HEK293T (cell line): ENCODE measurements at places on chromosomes 4 and X.

DNA sequence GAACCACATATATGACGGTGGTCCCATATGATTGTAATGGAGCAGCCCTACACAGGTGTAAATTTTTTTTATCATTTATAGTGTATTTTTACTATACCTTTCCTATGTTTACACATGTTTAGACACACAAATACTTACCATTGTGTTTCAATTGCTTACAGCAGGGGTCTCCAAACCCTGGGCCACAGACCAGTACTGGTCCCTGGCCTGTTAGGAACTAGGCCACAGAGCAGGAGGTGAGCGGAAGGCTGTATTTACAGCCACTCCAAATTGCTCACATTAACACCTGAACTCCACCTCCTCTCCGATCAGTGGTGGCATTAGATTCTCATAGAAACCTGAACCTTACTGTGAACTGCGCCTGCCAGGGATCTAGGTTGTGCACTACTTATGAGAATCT, 201.8 kb upstream of the NDST4 start:
- no peak for DNase-seq

GRCh38 chr4:6427439-6428090, 44.8 kb downstream of the PPP2R2C start:
- DNase-seq, result no peak

DNA sequence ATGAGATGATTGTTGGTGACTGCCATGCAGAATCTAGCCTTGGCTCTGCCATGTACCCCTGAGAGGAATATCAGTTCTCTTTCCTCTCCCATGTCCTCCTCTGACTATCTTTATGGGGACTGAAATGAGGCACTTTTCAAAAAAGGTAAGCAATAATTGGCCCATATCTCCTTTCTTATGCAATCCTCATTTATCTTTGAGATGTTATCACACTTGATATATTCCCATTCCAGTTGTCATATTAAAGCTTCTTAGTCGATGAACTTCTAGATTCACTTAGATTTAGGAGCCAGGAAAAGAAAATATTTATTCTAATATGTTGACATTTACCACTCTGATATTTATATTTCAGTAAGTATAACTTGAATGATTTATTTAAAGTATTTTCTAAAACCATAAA, 55.3 kb upstream of the CXCL8 start:
- no peak for DNase-seq

DNA sequence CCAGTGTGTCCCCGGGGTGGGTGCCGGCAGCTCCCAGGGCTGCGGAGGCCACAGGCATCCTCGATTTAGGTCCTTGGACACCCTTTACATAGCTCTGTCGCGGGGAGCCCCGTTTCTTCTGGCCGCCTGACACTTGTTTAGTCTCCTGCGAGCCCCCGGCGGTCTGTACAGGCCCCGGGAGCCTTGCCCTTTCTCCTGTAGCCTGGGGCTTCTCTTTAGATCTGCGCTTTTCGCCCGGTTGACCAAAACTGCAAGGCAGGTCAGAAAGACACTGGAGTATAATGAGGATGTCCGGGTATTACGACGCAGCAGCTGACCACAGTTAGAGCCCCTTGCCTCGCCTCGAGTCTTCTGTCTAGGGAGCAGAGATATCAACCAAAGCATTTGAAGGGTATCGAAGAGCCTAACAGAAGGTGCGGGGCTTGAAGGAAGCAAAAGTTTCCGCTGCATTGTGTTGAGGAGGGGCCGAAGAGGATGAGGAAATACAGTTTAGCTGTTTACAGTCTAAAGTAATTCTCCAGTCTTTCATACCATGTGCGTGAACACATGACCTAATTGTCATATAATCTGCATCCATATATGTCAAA, 479 bp downstream of the BRCC3 start:
- no peak for DNase-seq

- DNase-seq, result no peak
Observed at GRCh38 chrX:64662876-64663275, 267.6 kb upstream of the MTMR8 start.

DNA sequence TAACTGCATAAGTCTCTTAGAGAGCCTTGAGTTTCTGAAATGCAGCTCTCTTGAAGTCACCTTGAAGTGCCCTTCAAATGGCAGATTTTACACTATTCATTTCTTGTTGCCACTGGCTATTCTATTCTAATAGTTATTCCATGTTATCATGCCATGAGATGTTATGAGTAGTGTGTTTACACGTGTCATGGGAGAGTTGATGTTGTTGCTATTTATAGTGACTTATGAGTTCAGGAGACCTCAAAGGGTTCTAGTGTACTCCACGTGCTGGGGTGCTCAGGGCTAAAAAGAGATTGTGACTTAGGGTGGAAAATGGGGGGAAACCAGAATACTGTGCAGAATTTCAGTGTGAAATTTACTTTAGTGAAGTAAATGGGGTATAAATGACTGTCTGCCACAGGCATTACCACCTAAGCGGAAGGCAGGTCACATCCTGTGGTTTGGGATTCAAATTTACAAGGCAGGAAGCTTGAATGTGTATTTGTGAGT, 77.1 kb upstream of the SLC4A4 start:
- DNase-seq, result no peak

- no peak for DNase-seq
Observed at GRCh38 chrX:154731881-154732280, 19.0 kb downstream of the GAB3 start.

DNA sequence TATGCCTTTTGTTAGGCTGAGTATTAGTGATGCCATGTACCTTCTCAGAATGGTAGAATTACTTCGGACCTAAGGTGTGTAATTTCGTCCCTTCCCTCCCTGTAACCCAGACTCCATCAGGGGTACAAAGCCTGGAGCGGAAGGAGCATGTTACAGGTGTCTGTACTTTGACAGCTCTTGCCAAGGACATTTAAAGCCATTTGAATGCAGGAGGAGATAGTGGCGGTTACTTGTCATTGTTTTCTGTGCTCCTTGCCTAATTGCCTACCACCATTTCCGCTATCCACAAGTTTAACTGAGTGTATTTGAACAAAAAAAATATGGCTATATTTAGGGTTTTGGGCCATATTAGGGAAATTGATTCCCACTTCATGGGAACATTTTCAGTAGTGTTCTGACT, 1.8 kb downstream of the FNIP2 start:
- no peak for DNase-seq

DNA sequence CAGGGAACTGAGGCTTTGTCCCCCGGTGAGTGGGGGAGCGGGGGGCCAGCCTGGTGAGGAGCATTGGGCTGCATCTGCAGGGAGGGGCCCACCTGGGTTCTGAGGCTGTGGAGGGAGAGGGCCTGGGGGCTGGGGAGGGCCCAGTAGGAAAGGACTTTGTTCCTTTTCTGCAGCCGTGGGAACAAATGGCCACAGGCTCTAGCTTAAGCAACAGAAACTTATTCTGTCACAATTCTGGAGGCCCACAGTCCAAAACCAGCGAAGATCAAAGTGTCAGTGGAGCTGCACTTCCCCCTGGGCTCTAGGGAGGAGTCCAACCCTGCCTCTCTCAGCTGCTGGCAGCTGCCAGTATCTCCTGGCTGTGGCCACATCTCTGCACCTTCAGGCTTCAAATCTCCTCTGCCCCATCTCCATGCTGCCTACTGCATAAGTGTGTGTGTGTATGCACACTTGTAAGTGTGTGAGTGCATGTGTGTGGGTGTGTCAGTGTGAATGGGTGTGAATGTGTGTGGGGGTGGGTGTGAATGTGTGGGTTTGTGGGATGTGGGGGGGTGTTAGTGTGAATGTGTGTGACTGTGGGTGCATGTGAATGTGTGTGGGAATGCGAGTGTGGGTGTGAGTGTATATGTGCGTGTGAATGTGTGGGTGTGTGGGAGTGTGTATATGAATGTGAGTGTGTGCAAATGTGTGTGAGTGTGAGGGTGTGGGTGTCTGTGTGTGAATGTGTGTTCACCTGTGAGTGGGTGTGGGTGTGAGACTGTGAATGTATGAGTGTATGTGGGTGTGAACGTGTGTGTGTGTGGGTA, 204.5 kb upstream of the PSAPL1 start:
- DNase-seq, result no peak

- no peak for DNase-seq
Observed at GRCh38 chrX:95350774-95351488, 1333.7 kb upstream of the DIAPH2 start.

DNA sequence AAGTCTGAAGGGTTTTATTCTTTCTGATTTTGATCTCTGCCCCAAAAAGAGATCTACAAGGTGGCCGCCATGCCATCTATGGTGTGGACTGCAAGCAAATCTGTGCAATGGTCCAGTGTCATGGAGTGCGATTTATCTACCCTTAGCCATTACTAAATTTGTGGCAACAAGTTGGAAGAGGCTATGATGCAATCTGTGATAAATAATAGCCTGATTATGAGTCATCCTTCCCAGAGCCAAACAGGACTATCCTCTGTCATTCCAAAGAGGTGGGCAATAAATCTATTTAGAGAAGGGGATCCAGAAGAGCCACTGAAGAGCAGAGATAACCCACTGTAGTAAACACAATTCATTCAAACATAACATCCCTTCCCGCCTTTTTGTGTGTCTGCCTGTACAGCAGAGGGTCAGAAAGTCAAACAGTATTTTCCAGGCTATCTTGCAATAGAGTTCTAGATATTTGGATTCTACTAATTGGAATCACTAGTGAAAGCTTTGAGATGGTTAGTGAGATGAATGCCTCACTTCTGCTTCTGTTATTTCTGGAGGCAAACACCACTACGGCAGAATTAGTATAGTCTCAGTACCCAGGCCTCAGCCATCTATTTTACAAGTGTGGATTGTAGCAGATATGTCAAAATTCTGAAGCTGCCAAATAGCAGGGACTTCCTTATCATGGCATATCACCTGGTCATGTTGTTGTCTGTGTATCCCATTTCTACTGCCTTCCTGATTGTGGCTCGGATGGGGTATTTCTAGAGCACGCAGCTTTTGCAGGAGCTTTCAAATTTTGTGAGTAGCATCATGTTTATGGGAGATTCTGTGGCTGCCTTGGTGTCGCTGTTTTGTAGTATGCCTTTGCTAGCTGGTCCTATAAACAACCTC, 192.0 kb downstream of the SMIM20 start:
- DNase-seq, result no peak

GRCh38 chr4:132417220-132417619, 731.9 kb upstream of the PCDH10 start:
- DNase-seq, result no peak

- no peak for DNase-seq
Observed at GRCh38 chrX:4382273-4382672, 668.8 kb upstream of the PRKX start.

DNA sequence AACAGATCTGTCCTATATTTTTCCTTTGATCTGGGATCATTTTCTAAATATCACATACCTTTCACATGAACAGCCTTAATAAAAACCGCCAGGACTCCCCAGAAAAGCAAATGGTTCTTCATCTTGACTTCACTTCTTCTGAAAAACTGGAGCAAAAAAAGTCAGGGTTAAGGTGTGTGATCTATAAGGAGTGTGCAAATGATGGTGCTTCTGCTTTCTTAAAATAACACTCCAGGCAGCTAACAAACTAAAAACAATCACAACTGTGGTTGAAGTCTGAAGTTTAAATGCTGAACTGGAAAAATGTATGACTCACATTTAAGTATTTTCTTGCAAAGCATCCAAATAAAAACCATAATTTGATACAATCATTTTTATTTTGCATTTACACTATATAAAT, at the start of gene JCHAIN:
JCHAIN (minus strand) TSS at position 140 of the 400 bp plus-strand sequence; CDS start at position 122, 18 bp downstream.
- no peak for DNase-seq

DNA sequence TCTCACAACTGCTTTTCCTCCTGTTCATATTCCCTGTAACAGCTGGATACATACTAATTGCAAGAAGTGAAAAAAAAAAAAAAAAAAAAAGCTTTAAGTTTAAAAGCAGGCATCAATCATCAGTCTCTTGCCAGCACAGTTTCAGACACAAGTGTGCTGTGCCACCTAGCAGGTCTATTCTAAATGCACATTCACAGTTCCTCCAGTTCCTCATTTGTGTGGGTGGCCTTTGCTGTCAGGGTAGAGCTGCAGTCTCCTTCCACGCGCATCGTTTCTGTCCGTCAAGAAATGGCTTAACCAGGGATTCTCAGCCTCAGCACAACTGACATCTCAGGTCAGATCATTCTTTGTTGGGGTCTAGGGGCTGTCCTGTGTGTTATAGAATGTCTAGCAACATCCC, 61.6 kb downstream of the SCML1 start:
- no peak for DNase-seq

DNA sequence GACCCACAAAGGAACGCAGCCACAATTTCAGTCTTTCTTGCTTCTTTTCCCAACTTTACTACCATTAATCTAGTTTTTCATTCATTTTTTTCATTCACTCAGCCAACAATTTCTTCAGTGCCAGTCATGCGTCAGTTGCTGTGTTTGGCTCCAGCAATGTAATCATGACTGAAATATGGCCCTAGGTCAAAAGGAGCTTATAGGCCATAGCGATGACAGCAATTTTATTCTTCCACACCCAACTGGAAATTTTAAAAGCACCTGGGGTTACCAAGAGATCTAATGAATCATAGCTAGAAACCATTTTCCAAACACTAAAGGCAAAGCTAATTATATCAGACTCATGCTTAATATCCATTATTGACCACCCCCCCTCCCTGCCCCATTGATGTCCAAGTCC, 29.8 kb upstream of the C1QTNF7 start:
- no peak for DNase-seq
